ENCODE measurements at places on chromosomes 5 and 9.

DNA sequence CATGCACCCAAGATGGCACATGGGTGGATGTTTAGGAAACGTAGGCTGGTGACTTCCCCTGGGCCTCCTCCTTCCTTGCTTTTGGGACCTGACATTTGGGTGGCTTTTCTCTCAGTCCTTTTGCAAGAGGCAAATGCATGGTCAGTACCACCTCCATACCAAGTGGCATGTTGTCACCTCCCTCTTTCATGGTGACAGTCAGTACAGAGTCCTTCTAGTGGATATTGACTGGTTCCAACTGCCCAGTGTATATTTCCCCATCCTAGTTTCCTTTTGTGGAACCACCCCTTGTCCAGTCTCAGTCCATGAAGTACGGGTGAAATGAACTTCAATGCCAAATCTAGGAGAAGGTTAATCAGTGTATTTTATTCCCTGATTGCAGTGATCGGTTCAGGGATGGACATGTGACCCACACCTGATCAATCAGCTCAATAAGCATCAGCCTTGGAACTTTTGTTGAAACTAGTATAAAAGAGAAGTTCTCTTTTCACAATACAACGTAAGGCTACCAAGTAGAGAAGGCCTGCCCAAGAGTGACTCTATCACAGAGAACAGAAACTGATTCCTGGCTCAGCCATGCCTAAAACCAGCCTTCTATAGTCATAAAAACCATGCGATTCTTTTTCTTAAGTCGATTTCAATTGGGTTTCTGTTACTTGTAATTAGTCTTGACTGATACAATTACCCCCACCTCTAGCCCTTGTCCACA is 143.4 kb upstream of the KLF9 start:
- peaks cover 31% of the 10 kb centered on the region for H3K4me1 ChIP-seq
- no peak overlapping the region for H3K27ac ChIP-seq
- H3K27me3 ChIP-seq = no peaks in the 10 kb centered on the region
- no peak overlapping the region for H3K4me3 ChIP-seq
- no peaks in the 10 kb centered on the region for H3K36me3 ChIP-seq
- no peak for DNase-seq

- DNase-seq = no peak
- no peaks in the 10 kb centered on the region for H3K27me3 ChIP-seq
- H3K27ac ChIP-seq = no peak overlapping the region
- H3K36me3 ChIP-seq = no peaks in the 10 kb centered on the region
- H3K4me3 ChIP-seq = no peak overlapping the region
Measured at GRCh38 chr5:146624179-146624578, 108.2 kb upstream of the GPR151 start.

DNA sequence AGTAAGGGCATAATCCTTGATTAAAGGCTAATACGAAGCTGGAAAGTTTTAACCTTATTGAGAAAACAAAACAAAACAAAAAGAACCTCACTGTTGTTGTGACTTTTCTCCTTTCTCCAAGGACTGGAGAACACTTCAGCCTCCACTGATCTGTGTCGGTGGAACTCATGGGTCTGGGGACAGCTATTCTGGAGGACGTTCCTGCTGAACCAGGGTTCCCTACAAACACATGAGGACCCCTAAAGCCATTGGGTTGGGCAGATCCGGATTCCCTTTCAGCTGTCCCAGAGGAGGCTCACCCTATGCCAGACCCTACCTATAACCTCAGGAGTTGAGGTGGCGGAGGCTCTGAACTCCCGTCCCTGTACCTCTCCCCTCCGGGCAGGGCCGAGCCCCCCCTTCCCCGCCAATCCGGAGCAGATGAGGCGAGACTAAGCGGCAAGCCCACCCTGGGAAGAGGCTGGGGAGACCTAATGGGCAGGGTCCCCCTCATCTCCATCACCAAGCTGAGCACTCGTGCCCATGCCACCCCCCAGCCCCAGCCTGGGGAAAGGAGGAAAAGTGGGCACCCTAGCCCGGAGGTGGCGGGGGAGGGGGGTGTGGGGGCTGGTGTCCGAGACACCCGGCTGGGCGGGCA is 1.6 kb upstream of the TCF7 start:
- no peak for DNase-seq
- H3K36me3 ChIP-seq = no peaks in the 10 kb centered on the region
- H3K4me3 ChIP-seq = no peak overlapping the region
- H3K27me3 ChIP-seq = no peaks in the 10 kb centered on the region
- no peak overlapping the region for H3K27ac ChIP-seq

- no peak for DNase-seq
- H3K4me1 ChIP-seq = peaks cover 43% of the 10 kb centered on the region
Measured at GRCh38 chr5:107466233-107466769, 204.4 kb downstream of the EFNA5 start.

DNA sequence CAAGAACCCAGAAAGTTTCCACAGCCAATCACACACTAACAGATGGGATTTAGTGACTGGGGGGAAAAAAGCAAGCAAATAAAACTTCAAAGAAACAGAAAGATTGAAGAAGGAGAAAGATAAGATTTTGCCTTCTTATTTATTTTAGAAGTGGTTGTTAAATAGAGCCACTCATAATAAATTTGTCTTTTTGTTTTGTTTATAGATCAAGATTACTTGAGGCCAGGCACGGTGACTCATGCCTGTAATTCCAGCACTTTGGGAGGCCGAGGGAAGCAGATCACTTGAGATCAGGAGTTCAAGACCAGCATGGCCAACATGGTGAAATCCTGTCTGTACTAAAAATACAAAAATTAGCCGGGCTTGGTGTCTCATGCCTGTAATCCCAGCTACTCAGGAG is 94.9 kb upstream of the RANBP3L start:
- H3K36me3 ChIP-seq = no peaks in the 10 kb centered on the region
- H3K4me3 ChIP-seq = no peak overlapping the region
- no peaks in the 10 kb centered on the region for H3K27me3 ChIP-seq

GRCh38 chr5:24633715-24634325 is 11.0 kb downstream of the CDH10 start:
- H3K4me3 ChIP-seq = no peak overlapping the region
- no peak for DNase-seq
- no peak overlapping the region for H3K27ac ChIP-seq
- H3K4me1 ChIP-seq = no peaks in the 10 kb centered on the region
- H3K27me3 ChIP-seq = no peaks in the 10 kb centered on the region

GRCh38 chr9:21333226-21333625 is 2.0 kb downstream of the KLHL9 start:
- DNase-seq = no peak
- H3K36me3 ChIP-seq = no peaks in the 10 kb centered on the region
- no peak overlapping the region for H3K27ac ChIP-seq

GRCh38 chr5:5473226-5473625 is 50.7 kb downstream of the ICE1 start:
- H3K4me1 ChIP-seq = no peaks in the 10 kb centered on the region
- peaks cover 15% of the 10 kb centered on the region for H3K36me3 ChIP-seq
- H3K27me3 ChIP-seq = no peaks in the 10 kb centered on the region

DNA sequence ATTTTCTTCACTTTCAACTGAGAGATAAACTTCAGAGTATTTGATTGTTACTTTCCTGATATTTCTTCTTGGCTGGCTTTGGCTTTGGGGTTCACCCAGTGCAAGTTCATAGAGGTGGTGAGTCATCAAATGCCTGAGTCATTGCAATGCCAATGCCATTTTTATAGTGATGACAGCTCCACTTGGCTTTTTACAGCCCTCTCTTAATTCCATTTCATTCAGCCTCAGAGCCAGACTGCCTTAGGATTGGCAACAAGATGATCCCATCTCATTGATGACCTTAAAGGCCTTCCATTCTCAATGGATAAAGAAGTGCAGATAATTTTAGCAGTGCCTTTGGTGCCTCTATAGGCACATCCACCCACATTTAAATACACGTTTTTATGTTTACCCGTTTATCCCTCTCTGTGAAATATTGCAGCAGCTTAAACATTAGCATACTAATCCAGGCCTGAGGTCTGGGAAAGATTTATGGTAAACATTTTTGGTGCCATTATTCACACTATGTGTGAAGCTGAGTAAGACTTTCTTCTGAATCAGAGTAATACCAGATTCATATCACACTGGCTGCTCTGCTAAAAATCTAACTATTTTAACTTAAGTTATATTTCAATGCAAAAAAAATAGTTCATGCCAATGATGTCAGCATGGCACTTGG is 88.9 kb upstream of the TYRP1 start:
- H3K4me3 ChIP-seq = no peak overlapping the region
- DNase-seq = no peak
- no peaks in the 10 kb centered on the region for H3K27me3 ChIP-seq
- H3K4me1 ChIP-seq = peaks cover 2% of the 10 kb centered on the region

GRCh38 chr5:104845541-104845940 is 1283.0 kb upstream of the NUDT12 start:
- H3K36me3 ChIP-seq = no peaks in the 10 kb centered on the region
- no peak overlapping the region for H3K4me3 ChIP-seq
- DNase-seq = no peak
- H3K27ac ChIP-seq = no peak overlapping the region

- no peak overlapping the region for H3K27ac ChIP-seq
- H3K27me3 ChIP-seq = no peaks in the 10 kb centered on the region
- peaks cover 50% of the 10 kb centered on the region for H3K36me3 ChIP-seq
- no peak overlapping the region for H3K4me3 ChIP-seq
- DNase-seq = no peak
Measured at GRCh38 chr9:92846662-92847145, 31.1 kb downstream of the ZNF484 start.

DNA sequence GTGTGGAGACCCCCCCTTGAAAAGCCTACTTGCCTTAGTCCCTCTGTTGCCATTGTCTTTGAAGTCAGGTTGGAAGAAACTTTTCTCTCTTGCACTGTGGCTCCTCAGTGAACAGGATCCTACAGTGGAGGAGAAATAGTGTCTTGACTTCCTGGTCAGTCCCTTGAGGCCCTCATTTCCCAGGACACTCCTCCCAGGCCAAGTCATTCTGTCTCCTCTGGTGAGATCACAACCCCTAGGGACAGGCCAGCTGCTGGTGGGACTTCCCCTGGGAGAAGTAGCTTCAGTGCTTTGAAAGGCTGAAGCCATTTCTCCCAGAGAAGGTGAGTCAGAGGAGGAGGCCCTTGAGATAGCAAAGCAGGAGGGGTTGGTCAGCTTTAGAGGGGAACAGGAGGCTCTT is 10.1 kb upstream of the GRIA1 start:
- no peak for DNase-seq
- no peaks in the 10 kb centered on the region for H3K4me1 ChIP-seq
- no peak overlapping the region for H3K4me3 ChIP-seq
- H3K27me3 ChIP-seq = no peaks in the 10 kb centered on the region

GRCh38 chr9:113879911-113880310 is 3.8 kb downstream of the ZNF618 start:
- H3K36me3 ChIP-seq = no peaks in the 10 kb centered on the region
- peaks cover 11% of the 10 kb centered on the region for H3K4me1 ChIP-seq
- H3K27ac ChIP-seq = peak overlapping the region; percentile 71
- DNase-seq = no peak

GRCh38 chr9:128163027-128163515 is 3.0 kb downstream of the BBLN start:
- no peak overlapping the region for H3K4me3 ChIP-seq
- H3K4me1 ChIP-seq = peaks cover 12% of the 10 kb centered on the region
- H3K27ac ChIP-seq = no peak overlapping the region
- H3K27me3 ChIP-seq = no peaks in the 10 kb centered on the region
- H3K36me3 ChIP-seq = peaks cover 34% of the 10 kb centered on the region

DNA sequence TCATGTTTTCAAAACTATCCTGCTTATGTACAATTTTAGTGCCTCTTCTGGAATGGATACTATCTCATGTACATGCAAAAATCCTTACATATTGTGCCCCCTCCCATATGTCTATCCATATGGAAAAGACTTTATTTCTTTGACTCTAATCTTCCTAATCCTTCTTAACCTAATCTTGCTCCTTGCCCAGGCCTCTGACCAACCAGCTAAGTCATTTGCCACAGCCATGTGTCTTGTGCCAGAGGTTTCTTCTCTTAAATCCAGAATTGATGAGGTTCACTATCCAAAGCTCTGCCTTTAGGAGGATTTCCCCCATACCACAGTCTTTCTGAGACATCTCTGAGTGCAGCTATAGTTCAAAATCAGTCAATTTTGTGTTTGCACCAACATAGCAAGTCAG is 68.9 kb upstream of the RNF180 start:
- no peaks in the 10 kb centered on the region for H3K36me3 ChIP-seq
- no peaks in the 10 kb centered on the region for H3K27me3 ChIP-seq
- DNase-seq = no peak
- no peak overlapping the region for H3K27ac ChIP-seq
- no peaks in the 10 kb centered on the region for H3K4me1 ChIP-seq

DNA sequence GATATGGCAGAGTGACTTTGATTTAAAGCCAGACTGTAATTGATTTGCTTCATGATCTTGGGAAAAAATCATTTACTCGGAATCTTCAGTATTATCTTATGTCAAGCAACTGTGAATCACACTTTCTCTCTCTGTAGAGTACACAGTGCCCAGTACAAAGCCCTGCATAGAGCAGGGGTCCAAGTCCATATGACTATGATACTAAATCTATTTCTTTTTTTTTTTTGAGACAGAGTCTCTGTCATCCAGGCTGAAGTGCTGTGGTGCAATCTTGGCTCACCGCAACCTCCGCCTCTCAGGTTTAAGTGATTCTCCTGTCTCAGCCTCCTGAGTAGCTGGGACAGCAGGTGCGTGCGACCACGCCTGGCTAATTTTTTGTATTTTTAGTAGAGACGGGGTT is 194.8 kb upstream of the SEMA6A start:
- H3K27me3 ChIP-seq = no peaks in the 10 kb centered on the region
- H3K4me3 ChIP-seq = no peak overlapping the region
- no peak for DNase-seq
- H3K27ac ChIP-seq = no peak overlapping the region

DNA sequence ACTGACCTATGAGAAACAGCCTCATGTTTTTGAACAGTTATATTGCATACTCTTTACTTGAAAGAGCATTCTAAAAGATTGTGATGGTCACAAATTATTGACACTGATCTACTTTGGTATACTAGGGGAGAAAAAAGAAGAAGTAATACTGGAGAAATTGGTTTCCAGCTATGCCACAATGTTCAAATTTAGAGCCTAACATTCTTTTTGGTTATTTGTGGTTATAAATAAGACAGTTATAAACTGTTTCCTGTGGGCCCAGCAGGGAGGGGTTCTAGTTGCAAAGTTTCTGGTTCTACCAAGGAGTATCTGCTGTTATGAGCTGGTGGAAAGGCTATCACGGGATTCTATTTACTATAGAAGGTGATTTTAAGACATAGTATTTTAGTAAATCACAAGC is 4.8 kb downstream of the CWC27 start:
- no peak overlapping the region for H3K27ac ChIP-seq
- no peak overlapping the region for H3K4me3 ChIP-seq
- no peaks in the 10 kb centered on the region for H3K27me3 ChIP-seq
- H3K36me3 ChIP-seq = no peaks in the 10 kb centered on the region
- peaks cover 16% of the 10 kb centered on the region for H3K4me1 ChIP-seq
- DNase-seq = no peak

- H3K27ac ChIP-seq = peak overlapping the region; percentile 57
- H3K4me1 ChIP-seq = no peaks in the 10 kb centered on the region
- H3K4me3 ChIP-seq = no peak overlapping the region
- H3K36me3 ChIP-seq = peaks cover 15% of the 10 kb centered on the region
- no peak for DNase-seq
- H3K27me3 ChIP-seq = no peaks in the 10 kb centered on the region
Measured at GRCh38 chr9:122860319-122861142, 32.1 kb upstream of the PDCL start.

GRCh38 chr5:90803876-90804275 is 245.3 kb downstream of the ADGRV1 start:
- H3K4me3 ChIP-seq = no peak overlapping the region
- H3K27me3 ChIP-seq = no peaks in the 10 kb centered on the region
- H3K36me3 ChIP-seq = no peaks in the 10 kb centered on the region
- no peaks in the 10 kb centered on the region for H3K4me1 ChIP-seq

Measured in thoracic aorta (tissue), 2 donors.